ENCODE measurements at places on chromosomes 4 and X. TPM values are rescaled to one million over a fixed set of nuclear protein-coding genes. Genes with fewer than 3 reads are reported as not detected.

Gene MSX1
- 5.0 TPM for total RNA-seq

Gene KCNE5
- 0.60 TPM for total RNA-seq

Gene OTUD6A
- total RNA-seq, result not detected

DNA sequence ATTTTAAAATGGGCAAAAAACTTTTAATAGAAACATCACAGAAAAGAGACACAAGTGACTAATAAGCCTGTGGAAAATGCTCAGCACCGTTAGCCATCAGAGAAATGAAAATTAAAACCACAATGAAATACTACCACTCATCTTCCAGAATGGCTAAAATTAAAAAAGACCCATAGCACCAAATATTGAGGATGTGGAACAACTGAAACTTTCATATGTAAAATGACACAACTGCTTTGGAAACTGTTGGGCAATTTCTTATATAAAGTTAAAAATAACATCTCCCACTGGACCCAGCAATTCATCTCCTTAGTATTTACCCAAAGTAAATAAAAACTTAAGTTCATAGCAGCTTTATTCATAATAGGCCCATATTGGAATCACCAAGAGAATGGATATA lies 94.2 kb downstream of the TENM3 start:
- DNase-seq, result no peak

- DNase-seq, result no peak
Observed at GRCh38 chr4:2047781-2048581, 11.1 kb upstream of the NAT8L start.

- no peak for DNase-seq
Observed at GRCh38 chr4:176653401-176654220, 139.1 kb downstream of the VEGFC start.

GRCh38 chrX:39162322-39162735 lies 361.1 kb downstream of the MID1IP1 start:
- no peak for DNase-seq

GRCh38 chr4:70927502-70928137 lies 25.5 kb downstream of the MOB1B start:
- DNase-seq, result no peak

DNA sequence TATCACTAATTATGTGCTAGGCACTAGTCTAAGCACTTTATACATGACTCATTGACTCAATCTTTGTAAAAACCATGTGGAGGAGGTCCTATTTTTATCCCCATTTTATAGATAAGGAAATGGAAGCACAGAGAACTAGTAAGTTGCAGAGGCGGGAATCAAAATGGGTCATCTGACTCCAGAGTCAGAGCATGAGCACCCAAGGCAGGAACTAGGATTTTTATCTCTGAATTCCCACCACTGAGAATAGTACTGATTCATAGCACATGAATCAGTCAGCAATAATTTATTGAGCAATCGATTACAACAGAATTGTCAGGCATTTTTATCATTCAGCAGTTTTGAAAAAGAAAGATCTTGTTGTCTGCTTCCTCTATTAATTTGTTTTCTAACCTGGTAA lies 19.3 kb downstream of the SCARB2 start:
- no peak for DNase-seq

GRCh38 chr4:128159967-128160366 lies 98.9 kb downstream of the LARP1B start:
- DNase-seq, result no peak

DNA sequence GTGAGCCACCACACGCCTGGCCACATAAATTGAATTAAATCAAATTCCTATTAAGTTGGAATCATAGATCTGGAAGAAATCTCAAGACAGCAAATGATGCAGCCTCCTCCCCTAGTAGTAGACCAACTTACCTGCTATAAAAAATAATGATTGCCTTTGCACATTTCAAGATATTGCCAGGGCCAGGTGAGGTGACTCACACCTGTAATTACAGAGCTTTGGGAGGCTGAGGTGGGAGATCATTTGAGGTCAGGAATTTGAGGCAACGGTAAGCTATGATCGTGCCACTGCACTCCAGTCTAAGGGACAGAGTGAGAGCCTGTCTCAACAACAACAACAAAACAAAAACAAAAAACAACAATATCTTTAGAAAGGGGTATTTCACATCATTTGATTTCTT lies 17.0 kb upstream of the WWC2 start:
- DNase-seq, result no peak

Measured in heart left ventricle (tissue), 16 donors.